ENCODE measurements at places on chromosomes 16 and 17. TPM values are rescaled to one million over a fixed set of nuclear protein-coding genes. Genes with fewer than 3 reads are reported as not detected.

MRM1 gene
- total RNA-seq: 4.4 TPM

MMP25 gene
- 0.07 TPM for total RNA-seq

GRIN2A gene
- total RNA-seq: not detected

GP1BA gene
- not detected for total RNA-seq

AXIN2 gene
- 4.5 TPM for total RNA-seq

SSTR5 gene
- not detected for total RNA-seq

FZD2 gene
- total RNA-seq: 0.66 TPM

CCL17 gene
- not detected for total RNA-seq

MT1M gene
- 2.4 TPM for total RNA-seq

MILR1 gene
- 40.3 TPM for total RNA-seq

SLC38A8 gene
- total RNA-seq: not detected

GJC1 gene
- 15.7 TPM for total RNA-seq

KRT31 gene
- total RNA-seq: not detected

MT1G gene
- not detected for total RNA-seq

NHLRC4 gene
- total RNA-seq: 1.1 TPM

FA2H gene
- total RNA-seq: not detected

CCL8 gene
- not detected for total RNA-seq

DNASE1 gene
- total RNA-seq: 6.0 TPM

CCT6B gene
- total RNA-seq: 0.80 TPM

Data from thoracic aorta endothelial cell (primary cell).